ACHN (cell line): ENCODE measurements at places on chromosomes 11 and 22.

GRCh38 chr11:62033191-62034035 lies 66.0 kb upstream of the FTH1 start:
- DNase-seq = peak; percentile 16

GRCh38 chr11:76799066-76799804 lies 16.1 kb downstream of the TSKU start:
- DNase-seq = peak; percentile 60

- DNase-seq = no peak
These were observed 234.4 kb downstream of the KCNA4 start for GRCh38 chr11:29782447-29782846.

DNA sequence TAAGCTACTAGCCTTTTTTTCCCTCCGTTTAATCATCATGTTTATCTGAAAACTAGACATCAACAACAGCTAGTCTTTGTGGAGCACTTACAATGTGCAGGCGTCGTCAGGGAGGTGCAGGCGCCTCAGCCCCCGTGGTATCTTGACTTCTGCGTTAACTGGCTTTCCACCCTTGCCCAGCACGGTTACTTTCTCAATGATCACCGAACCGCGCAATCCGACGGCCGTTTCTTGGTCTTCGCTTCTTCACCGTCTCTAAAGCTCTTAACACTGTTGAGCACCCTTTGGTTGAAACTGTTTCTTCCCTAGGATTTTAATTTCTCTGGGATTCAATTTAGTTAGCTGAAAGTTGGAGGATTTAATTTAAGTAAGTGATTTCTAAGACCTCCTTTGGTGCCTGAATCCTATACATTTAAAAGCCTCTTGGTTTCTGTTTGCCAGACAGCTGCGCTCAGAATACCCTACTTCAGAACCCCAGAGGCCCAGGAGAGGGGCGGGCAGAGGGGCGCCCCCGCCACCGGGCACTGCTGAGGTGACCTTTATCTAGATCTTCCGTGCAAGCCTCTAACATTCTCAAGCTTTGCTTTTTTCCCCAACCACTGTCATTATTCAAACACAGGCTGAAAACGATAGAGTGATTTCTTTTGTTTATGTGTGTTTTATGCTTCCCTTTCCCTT lies 18.0 kb upstream of the TMEM218 start:
- DNase-seq = no peak
